ENCODE measurements at places on chromosomes 6 and 20.

DNA sequence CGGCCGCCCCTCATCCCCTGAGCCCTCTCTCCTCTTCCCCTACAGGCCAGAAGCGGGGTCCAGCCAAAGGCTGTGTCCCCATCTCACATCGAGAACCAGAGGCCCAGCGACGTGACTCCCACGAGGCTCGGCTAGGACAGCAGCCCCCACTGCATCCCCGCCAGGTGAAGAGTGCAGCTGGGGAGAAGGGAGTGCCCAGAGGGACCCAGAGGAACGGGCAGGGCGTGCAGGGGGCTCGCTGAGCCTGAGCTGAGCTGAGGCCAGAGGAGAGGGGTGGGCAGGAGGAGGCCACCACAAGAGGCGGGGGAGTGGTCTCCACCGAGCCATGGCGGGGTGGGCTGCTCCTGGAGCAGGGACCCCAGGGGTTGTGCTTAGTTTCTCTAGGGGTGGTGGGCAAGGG lies 32.6 kb downstream of the KCNQ2 start:
- DNase-seq, result no peak

- DNase-seq, result no peak
Measured at GRCh38 chr20:41748051-41748450, 129.9 kb upstream of the CHD6 start.

GRCh38 chr20:46021361-46022359 lies 7.4 kb upstream of the SLC12A5 start:
- DNase-seq, result peak; percentile 85

- no peak for DNase-seq
Measured at GRCh38 chr6:45486736-45487135, 109.0 kb upstream of the SUPT3H start.

GRCh38 chr6:122075917-122076316 lies 323.5 kb upstream of the HSF2 start:
- no peak for DNase-seq
